ENCODE measurements at places on chromosomes 7 and 10.

DNA sequence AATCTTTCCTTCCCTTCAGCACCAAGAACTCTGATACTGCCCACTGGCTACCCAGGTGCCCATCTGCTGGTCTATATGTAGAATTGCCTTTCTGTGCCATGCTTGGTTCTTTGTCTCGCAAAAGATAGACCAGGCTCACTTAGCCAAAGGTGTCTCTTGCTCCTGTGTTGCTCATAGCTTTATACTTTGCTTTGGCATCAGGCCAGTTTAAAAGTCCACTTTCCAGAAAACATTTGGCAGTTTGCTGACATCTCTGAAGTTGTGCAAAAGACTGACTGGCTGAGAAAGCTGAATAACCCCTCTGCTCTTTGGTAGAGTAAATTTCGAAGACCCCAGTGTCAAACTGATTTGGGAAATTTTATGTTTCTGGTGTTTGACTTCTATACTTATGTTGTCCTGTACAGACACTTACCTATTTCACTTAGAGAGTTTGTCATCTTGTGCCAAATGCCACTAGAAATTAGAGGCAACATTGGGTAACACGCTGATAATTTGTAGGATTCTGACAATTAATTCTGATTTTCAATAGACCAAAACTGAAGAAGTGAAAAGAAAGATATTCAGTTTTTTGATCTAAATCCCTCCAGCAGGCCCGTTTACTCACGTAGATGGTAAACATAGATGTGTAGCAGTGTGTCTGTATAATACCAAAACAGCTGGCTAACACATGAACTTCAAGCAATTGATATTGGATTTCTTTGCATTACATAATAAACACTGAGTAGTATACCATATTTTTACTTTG lies 91.1 kb downstream of the CPED1 start:
- DNase-seq: peak; percentile 7

- DNase-seq: no peak
Observed at GRCh38 chr7:43111630-43112458, 603 bp upstream of the HECW1 start.

DNA sequence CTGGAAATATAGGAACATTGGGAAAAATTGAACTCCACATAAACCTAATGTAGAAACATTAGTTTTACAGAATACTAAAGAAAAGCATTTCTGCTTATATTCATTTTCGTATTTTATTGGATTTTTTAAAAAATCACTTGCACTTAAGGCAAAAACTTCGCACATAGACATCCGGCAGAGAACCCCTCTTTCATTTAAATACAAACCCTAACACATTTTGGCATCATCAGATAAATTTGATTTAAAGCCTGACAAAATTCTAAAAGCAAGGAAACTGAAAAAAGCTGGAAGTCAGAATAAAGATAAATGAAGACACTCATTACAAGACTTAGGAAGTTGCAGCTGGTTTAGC lies 396 bp upstream of the EXOC4 start:
- no peak for DNase-seq

DNA sequence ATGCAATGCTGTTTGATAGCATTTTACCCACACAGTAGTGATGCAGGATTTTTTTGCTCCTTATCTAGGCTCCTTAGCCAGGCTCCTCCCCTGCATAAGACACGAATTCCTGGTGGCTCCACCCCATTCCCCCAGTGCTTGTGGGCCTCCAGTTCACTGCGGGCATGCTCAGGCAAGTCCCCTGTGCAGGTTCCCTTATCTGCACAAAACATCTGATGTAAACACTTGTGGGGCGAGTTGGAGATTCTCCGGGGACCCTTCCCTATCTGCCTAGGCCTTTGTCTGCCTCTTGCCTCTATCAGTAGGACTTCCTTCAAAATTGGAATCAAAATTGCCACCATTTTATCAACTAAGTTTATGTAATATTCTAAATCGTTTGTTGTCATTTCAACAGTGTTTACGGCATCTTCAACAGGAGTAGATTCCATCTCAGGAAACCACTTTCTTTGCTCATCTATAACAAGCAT lies 5.4 kb upstream of the STK17A start:
- DNase-seq: no peak

GRCh38 chr10:122649903-122650302 lies 49.7 kb downstream of the C10orf120 start:
- no peak for DNase-seq
